Activated CD4-positive, alpha-beta memory T cell treated with anti-CD3 and anti-CD28 coated beads for 36 hours (primary cell): ENCODE measurements at places on chromosomes 2 and 18. TPM values are rescaled to one million over a fixed set of nuclear protein-coding genes. Genes with fewer than 3 reads are reported as not detected.

The INO80D gene
- total RNA-seq = 15.3 TPM

DNA sequence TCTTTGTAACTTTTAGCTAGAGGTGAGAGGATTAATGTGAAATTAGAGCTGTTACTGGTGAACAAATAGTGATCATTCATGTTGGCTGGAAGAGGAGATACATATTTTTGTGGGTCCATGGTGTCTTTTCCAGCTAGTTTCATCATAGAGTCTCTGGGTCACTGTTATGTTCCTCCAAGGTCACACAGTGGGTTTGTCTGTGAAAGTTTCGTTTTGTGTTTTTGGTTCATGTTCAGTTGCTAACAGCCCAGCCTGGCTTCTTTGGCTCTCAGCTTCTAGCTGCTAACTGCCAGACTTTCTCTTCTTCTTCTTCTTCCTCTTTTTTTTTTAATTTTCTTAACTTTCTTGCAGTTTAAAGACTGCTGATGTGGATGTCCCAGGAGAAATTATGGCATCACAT is 480.0 kb upstream of the SYT4 start:
- no peak for DNase-seq

- no peak for DNase-seq
These were observed 87.9 kb downstream of the IRS1 start for GRCh38 chr2:226711606-226712296.

DNA sequence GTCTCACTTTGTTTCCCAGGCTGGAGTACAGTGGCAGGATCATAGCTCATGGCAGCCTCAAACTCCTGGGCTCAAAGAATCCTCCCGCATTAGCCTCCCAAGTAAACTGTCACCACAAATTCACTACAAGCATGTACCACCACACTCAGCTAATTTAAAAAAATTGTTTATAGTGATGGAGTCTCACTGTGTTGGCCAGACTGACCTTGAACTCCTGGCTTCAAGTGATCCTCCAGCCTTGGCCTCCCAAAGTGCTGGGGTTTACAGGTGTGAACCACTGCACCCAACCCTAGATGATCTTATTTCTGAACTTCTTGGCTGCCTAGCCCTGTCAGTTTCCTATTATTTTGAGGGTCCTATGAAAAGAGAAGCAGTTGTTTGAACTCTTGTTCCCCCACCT is 14.8 kb downstream of the DYNC2LI1 start:
- no peak for DNase-seq

The NTSR2 gene
- total RNA-seq = not detected

DNA sequence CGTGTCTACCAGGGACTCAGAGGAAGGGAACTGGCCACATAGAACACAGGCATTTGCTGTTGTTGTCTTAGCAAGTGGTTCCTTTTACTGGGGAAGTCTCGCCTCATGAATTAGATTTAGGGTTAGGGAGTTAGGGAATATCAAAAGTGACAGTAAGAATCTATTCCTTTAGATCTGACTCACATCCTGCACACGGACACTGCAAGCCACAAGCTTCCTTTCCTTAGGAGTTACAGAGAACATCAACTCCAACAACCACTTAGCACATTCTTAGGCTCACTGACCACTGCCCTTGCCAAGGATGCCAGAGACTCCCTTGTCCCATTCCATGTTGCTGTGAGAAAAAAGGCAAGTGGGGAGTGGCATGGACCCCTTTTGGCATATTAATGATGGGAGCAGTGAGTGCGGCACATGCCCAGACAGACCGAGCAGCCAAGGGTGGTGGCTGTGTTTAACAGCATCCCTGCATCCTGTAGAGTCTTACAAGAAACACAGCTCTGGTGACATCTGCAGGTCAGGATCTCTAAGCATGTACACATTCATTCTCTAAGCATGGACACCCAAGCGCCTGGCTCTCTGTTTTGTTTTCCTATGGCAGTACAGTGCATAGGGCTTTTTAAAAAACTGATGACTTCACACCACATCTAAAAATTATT is 745.6 kb upstream of the RAB6C start:
- no peak for DNase-seq

DNA sequence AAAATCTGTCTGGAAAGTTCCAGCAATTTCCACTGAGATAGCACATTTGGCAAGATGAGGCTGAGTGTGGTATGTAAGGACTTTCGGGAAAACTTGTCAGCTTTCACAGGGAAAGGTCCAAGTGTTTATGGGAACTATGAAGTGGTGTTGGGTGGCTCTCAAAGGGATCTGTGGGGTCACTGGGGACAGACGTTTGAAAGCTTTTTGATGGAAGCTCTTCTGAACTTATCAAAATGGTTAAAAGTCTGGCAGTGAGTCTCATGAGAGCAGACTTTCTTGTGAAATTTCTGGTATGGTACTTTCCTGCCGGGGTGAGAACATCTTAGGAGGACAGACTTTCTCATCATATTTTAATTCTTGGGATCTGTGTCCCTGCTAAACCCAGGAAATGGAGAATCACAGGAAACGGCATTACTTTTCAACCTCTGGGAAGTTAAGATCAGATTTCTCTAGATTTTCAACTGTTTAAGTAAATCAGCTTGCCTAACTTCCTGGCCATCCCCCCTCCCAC is 546.3 kb upstream of the ZEB2 start:
- no peak for DNase-seq

The SCN9A gene
- total RNA-seq = not detected

The KIF5C gene
- 25.2 TPM for total RNA-seq

The EFHD1 gene
- 1.2 TPM for total RNA-seq

The EHBP1 gene
- total RNA-seq = 23.5 TPM

The WIPF1 gene
- total RNA-seq = 183 TPM

DNA sequence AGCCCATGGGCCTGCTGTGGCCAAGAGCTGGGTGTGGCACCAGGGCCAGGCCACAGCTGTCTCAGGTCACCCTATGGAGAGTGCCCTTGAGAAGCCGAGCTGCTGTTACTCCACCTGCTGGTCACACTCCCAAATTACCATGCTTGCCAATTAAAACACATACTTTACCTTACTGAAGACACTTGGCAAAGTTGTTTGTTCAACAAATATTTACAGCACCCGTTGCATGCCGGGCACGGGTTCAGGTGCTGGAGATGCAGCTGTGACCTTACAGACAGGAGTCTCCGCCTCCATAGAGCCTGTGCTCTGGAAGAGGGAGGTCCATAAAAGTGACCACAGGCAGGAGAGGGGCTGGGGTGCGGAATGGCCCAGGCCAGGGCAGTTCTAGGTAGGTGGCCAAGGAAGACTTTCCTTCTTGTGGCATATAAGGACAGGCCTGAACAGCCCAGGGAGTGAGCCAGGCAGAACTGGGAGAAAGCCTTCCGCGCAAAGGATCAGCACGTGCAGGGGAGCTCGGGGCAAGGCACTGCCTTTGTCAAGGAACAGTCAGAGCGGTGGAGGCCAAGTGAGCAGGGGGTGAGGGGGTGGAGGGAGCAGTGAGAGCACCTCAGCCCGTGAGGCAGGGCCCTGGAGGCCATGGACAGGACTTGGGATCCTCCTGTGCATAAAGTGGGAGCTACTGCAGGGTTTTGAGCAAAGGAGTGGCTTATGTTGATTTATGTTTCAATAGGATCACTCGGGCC is 23.6 kb upstream of the RBM44 start:
- DNase-seq = peak; percentile 62

The STEAP3 gene
- 0.12 TPM for total RNA-seq

- DNase-seq = no peak
These were observed 174.3 kb downstream of the ZNF521 start for GRCh38 chr18:25177631-25178030.

DNA sequence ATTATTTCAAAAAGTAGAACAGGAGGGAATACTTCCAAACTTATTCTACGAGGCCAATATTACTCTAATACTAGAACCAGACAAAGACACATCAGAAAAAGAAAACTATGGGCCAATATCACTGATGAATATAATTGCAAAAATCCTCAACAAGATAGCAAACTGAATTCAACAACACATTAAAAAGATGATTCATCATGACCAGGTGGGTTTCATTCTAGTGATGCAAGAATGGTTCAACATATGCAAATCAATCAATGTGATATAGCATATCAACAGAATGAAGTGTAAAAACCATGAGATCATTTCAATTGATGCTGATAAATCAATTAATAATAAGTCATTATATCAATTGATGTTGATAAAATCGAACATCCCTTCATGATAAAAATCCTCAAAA is 22.4 kb upstream of the EML6 start:
- DNase-seq = no peak

- no peak for DNase-seq
These were observed 144.1 kb downstream of the CELF4 start for GRCh38 chr18:37421341-37422077.

DNA sequence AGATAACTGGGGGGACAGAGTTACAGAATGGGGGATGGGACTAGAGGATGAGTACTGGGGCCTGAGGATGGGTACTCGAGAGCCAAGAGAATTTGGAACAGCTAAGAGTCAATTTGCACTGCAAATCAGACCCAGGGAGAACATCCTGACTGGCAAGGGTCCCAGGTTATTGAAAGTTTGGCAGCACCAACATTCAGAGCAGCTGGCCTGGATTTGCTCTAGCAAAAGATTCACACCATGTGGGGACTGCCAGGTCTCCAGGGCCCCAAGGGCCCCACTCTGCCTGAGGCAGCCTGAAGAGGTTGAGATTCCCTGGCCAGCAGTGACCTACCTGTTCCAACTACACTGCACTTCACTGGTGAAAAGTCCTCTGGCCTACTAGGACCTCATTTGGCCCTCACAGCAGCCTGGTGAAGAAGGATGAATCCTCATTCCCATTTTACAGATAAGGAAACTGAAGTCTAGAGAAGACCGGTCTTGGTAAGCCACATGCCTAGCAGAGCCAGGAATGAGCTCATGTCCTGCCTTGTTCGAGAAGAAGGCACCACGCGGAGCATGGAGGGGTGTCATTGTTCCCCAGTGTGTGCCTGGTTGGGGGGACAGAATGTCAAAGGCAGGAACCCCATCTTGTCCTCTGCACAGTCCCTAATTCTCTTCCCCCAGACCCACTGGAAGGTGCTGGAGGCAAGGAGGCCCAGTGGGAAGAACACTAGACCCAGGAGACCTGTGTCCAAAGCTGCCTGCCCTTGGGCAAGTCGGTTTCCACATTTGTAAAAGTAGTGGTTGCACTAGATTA is 258.6 kb downstream of the TNS1 start:
- no peak for DNase-seq

GRCh38 chr2:175880-176820 is 87.7 kb downstream of the SH3YL1 start:
- DNase-seq = peak; percentile 64

The TUBB8B gene
- total RNA-seq = not detected

GRCh38 chr2:74399785-74400184 is 19.7 kb upstream of the DCTN1 start:
- no peak for DNase-seq

The CHRND gene
- not detected for total RNA-seq

GRCh38 chr2:195490319-195490718 is 166.7 kb upstream of the SLC39A10 start:
- DNase-seq = no peak

- DNase-seq = no peak
These were observed 320.7 kb downstream of the MTX2 start for GRCh38 chr2:176589825-176590440.

The PTH2R gene
- total RNA-seq = not detected

The CFAP65 gene
- not detected for total RNA-seq

The MC5R gene
- total RNA-seq = not detected

GRCh38 chr2:70613521-70613920 is 59.9 kb upstream of the TGFA start:
- no peak for DNase-seq

- DNase-seq = no peak
These were observed 636.2 kb upstream of the CHAC2 start for GRCh38 chr2:53131416-53131815.

DNA sequence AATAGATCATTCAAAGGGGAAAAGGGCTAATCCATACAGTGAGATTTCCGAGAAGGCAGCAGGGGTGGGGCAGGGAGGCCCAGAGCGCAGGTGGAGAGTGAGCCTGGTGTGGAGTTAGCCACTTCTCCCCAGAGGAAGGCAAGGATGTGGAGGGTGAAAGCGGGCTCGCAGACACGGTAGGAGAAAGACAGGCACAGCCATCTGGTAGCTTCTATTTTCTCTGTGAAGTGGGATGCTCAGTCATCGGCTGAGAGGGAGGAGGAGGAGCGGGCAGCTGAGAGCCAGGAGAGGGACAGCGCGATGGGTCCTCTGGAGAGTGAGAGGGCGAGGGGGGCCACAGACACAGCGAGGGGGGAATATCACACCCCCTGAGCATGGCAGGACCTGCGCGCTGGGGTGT is 153.3 kb upstream of the NDUFV2 start:
- DNase-seq = no peak

GRCh38 chr2:188984680-188985079 is 10.5 kb downstream of the COL3A1 start:
- DNase-seq = no peak

DNA sequence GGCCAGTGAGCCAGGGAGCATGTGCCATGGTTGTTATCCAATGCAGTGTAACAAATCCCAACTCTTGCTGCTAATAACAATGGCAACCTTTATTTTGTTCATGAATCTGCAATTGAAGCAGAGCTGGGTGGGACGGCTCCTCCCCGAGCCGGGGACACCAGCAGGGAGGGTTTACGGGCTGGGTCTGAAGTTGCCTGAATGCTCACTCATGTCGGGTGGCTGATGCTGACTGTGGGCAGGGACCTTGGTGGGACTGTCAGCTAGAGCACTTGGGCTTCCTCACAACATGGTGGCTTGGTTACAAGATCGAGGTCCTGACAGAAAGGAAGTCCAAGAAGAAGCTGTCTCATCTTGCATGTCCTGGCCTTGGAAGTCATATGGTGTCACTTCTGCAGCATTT is 264.5 kb downstream of the NDUFA10 start:
- DNase-seq = no peak

DNA sequence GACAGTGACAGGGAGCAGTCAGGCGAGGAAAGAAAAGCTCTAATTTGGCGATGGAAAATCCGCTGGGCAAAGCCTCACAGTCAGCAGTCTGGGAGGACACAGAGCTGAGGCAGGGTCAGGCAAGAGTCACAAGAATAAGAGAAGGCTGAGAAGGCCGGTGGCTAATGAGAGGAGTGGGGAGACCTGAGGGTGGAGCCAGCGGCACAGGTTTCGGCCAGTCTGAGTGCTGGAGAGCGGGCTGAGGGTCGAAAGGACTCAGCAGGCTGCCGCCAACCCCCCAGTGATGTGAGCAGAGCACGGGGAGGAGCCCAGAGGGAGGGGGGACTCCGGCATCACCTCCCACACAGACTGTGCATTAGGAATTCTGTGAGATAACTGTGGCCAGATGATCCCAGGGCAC is 500.6 kb upstream of the MYT1L start:
- no peak for DNase-seq

DNA sequence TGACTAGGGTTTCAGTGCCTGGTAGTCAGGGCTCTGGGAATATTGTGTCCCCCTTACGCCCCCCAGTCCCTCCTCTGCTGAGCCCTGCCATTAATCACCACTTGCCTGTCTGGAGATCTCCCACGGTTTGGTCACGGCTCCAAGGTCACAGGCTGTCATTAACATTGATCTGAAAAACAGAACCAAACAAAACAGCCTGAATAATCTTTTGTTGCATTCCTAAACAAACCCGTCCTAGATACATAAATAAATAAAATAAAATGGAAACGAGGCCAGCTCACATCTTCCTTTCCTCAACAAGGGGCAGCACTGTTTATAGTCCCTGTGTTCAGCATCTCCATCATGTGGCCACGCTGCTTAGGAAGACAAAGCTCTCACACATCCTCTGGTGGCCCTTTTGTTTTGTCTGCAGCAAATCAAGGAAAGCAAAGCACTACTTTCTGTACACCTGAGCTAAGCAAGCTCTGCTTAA is 282.8 kb downstream of the AGPS start:
- DNase-seq = no peak
